NCI-H446 (cell line): ENCODE measurements at places on chromosomes 4 and X.

DNA sequence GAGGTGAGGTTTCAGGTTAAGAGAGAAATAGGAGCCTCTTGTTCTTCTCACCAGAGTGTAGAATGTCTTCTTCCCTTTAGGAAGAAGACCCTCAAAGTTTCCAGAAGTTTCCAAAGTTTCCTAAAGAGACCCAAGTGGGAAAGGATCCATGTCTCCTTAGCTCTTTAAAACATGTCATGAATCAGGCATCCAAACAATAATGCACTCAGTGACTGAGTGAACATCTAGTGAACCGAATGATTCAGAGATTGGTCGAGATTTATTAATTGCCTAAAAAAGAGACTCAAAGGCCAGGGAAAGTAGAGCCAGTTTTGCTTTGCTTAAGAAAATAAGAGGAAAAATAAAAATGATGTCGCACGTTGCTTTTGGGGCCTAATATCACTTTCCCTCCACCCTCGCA lies 29.4 kb downstream of the FGF5 start:
- DNase-seq: no peak

GRCh38 chrX:71532078-71532752 lies 689 bp upstream of the OGT start:
- no peak for DNase-seq

- DNase-seq: no peak
Measured at GRCh38 chr4:24260923-24261564, 323.3 kb downstream of the DHX15 start.

DNA sequence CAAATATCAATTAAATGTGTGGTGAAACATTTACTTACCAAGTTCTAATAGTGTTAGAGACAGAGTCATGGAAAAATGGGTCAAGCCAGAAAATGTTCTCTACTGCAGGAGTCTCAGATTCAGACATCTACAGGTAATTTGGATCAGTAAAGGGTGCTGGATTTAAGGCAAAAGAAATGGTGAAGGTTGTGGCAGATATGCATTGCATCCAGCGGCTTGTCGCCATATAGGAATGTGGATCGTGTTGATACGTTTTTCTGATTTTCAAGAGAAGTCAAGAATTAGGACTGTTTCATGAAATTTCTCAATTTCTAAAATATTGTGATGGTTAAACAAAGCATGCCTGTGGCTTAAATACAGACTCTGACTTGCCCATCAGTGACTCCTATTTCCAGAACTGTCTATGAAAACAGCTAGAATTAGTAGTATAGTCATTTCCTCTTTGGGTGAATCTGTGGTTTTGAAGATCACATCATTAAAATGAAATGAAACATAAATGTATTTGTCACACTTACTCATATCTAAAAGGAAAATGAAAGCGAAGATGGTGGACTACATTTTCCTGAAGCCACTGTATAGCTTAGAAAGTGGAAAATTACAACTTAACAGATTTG lies 110.1 kb upstream of the VEGFC start:
- DNase-seq: no peak

GRCh38 chr4:164138521-164138920 lies 615.4 kb upstream of the SMIM31 start:
- no peak for DNase-seq

- DNase-seq: no peak
Measured at GRCh38 chr4:140595065-140595464, 26.3 kb upstream of the UCP1 start.

DNA sequence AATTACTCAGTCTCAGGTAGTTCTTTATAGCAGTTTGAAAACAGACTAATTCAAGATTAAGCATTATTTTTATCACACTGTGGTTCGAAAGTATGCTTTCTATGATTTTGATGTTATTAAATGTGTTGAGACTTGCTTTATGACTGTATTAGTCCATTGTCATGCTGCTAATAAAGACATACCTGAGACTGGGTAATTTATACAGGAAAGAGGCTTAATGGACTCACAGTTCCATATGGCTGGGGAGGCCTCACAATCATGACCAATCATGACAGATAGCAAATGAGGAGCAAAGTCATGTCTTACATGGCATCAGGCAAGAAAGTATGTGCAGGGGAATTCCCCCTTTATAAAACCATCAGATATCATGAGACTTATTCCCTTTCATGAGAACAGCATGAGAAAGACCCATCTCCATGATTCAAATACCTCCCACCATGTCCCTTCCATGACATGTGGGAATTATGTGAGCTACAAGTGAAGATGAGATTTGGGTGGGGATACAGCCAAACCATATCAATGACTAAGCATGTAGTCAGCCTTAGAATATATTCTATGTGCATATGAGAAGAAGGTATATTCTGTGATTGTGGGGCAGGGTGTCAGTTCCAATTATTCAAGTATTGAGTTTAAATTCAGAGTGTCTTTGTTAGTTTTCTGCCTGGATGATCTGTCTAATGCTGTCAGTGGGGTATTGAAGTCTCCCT lies 44.6 kb upstream of the UGT2A1 start:
- DNase-seq: no peak

- DNase-seq: no peak
Measured at GRCh38 chr4:819401-820229, 6.3 kb downstream of the CPLX1 start.

DNA sequence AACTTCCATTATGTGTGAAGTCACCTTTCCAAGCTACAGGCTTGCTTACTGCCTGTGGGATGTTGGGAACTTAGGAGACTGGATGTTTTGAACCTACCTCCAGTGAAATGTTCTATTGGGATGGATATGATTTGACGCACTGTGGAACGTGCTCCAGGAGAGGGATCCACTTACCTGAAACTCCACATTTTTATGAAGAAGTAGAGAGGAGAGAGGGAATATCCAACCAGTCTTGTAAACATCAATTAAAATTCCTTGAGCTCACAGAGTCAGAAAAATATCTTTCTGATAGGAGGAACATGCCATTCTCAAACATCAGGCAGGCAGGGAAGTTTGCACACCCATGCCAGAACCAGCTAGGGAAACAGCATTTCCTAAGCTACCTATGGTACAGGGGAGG lies 91.1 kb upstream of the MAOA start:
- no peak for DNase-seq

GRCh38 chr4:154779362-154779947 lies 1.6 kb upstream of the RBM46 start:
- DNase-seq: no peak

DNA sequence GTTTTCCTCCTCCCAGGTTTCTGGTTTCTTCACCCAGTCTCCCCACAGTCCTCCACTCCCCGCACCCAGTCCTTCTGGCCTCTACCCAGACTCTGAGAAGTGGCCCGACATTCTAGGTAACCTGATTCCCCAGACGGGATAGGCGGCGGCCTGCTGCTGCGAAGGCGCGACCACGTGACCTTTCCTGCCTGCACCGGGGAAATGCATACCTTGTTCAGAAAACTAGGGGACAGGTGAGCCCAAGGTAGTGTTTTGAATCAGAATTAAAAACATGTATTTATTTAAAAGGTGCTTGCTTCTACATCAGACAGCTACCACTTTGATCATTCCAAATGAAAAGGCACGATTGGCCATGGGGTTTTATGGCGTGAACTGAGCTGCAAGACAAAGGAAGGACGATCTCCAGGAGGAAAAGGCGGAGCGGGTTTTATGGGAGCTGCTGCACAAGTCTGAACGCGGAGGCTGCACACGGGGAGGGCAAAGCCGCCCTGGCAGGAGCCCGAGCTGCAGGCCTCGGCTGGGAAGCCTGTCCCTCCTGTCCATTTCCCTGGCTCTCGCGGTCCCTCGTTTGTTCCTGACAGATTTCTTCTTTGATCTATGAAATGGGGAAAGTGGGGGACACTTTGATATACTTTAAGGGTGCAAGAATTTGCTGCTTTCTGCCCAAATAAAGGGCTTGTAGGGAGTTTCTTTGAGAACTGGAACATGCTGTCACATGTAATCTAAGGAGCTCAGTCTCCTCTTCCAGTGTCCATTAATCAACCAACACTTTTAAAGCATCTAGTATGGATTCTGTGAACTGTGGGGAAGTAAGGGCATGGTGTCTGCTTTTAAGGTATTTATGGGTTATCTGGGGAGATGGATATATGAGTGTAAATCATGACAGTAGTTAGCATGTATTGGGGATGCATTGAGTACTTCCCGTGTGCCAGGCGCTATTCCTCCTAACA lies 150.9 kb downstream of the SPRY1 start:
- DNase-seq: no peak

DNA sequence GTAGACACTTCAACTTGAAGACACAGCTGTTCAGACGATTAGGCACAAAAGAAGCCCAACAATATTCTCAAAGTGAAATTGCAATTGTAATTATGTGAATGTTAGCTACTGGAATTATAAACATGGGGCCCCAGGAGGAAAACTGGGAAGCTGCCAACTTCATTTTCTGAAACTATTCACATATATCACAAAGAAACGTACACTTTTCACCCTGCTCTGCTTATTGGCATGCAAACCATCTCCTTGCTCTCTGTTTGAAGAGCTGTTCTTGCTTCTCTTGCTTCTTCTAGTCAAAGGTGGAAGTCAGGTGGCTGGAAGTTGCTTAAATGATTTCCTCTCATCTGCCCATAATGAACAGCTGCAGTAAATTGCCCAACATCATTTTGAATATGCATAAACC lies 320.1 kb downstream of the CFAP299 start:
- DNase-seq: no peak

GRCh38 chrX:64642482-64642881 lies 247.2 kb upstream of the MTMR8 start:
- DNase-seq: no peak

- DNase-seq: no peak
Measured at GRCh38 chrX:143632625-143633410, 3.1 kb downstream of the SLITRK4 start.

DNA sequence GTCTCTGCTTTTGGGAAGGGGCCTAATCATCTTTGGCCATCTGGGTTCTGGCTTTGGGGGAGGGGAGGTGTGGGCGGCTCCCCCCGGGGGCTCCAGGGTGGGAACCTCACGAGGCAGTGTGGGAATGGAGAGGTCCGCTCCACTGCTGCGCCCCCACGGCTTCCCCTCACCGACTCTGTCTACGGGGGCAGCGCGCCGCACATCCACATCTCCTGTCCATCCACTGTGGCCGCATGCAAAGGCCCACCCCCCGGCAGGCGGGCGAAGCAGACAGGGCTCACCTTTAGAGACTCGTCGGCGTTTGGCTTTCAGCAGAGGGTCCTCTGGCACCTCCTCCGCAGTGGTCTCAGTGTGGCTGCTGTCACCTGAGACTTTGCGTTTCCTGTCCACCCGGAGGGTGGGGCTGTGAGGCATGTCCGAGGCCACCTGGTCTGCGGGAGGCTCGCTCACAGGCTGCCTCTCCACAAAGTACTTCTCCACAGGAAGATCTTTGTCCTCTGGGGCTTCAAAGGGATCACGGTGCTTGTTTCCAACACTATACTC lies 33.6 kb downstream of the BCOR start:
- DNase-seq: no peak

- DNase-seq: no peak
Measured at GRCh38 chr4:56531149-56531770, 25.7 kb downstream of the ARL9 start.

DNA sequence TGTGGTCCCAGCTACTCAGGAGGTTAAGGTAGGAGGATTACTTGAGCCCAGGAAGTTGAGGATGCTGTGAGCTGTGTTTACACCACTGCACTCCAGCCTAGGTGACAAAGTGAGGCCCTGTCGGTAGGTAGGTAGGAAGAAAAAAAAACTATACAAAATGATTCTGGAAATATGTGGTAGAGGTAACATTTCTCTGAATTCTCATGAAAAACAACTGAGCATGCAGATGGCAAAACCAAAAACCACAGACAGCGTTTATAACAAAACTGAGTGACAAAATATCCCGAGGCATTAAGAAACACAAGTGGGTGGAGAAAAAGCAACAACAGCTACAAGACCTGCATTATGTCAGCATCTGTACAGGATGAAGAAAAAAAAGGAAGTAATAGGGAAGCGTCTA lies 211.7 kb downstream of the DLG3 start:
- DNase-seq: no peak

DNA sequence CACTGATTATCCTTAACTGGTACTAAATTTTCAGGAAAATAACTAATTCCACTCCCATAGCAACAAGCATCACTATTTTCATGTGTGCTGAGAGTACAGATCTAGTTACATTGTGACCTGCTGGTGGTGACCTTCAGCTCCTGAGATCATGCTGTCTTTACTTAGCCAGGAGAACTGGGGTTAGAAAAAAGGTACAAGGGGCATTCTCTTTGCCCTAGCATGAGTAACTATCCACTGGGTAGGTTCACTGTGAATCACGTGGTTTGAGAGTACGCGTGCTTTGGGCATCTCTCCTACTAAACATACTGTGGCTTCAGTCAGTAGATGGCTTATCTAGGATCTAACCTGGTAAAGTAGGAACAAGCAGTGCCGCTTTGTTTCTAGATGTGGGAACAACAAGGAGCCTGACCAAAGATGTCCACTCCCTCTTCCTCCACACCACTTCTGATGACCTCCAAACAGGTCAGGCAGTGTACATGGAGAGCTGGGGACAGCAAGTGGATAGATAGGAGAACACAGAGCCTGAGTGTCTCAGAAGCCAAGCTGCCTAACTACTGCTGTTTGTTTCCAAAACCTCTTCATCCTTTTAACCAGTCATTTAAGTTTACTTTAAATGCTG lies 90.2 kb downstream of the CBR4 start:
- no peak for DNase-seq

GRCh38 chrX:44470816-44471215 lies 71.8 kb downstream of the FUNDC1 start:
- no peak for DNase-seq

GRCh38 chr4:147425019-147425418 lies 55.9 kb upstream of the EDNRA start:
- no peak for DNase-seq

- no peak for DNase-seq
Measured at GRCh38 chr4:52566136-52567031, 92.7 kb downstream of the USP46 start.

DNA sequence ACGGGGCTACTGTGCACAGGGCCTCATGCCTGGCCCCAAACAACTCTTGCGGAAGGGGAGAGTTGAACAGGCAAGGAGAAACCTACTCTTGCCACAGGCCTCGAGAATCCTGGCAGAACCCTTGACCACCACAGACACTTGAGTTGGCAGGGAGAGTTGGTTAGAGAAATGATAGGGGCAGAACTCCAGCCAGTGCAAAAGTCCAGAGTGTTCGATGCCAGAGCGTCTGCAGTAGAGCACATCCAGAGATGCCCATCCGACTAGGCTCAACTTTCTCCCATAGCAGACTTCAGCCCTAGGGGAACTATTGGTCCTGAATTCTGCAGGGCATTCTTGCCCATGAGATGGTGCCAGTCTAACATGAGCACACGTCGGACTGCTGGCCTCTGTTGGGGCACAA lies 45.4 kb upstream of the RADX start:
- DNase-seq: no peak

DNA sequence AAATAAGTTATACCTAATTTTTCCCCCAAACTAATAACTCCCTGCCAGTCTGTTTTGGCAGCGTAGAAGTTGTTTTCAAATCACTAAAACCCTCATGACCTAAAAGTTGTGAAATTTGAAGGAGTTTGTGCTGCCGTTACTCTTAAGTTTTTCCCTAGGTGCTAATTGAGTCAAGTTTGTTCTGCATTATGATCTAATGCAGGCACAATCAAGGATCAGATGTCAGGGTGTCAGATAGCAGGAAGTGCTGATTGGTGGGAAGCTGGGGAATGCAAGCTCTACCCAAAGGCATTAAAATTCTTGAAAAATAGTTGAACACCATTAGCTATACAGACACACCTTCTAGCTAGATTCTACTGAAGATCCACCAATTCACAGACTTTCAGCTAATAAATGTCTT lies 51.9 kb downstream of the ARX start:
- DNase-seq: no peak
